Cerebellum (tissue), 4 donors: ENCODE measurements at places on chromosomes 7 and 10. TPM values are rescaled to one million over a fixed set of nuclear protein-coding genes. Genes with fewer than 3 reads are reported as not detected.

The CACNA2D1 gene
- 111 TPM for total RNA-seq

DNA sequence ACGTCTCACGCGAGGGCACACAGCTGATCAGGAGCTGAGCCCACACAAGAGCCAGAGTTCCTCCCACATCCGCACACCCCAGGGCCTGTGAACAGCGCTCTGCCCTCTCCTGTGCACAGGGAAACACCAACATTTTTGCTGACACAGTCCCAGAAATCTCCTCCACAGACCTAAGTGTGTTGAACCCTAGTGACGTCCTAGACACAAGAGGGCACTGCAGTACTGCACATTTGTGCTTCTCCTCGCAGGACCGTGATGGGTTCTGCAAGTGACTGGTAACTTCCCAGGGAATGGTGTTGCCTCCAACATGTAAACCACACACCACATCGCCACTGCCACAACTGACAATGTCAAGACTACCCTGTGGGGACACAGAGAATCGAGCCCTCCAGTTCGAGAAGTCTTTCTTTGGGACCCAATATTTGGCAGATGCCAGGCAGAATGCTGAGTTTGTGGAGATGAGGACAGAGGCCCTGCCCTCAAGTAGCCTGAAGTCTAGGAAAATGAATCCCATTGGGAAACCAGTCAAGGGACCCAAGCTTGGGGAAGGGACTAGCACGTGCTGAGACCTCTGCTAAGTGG, 170.3 kb downstream of the PAXIP1 start:
- peak; percentile 42 for DNase-seq

DNA sequence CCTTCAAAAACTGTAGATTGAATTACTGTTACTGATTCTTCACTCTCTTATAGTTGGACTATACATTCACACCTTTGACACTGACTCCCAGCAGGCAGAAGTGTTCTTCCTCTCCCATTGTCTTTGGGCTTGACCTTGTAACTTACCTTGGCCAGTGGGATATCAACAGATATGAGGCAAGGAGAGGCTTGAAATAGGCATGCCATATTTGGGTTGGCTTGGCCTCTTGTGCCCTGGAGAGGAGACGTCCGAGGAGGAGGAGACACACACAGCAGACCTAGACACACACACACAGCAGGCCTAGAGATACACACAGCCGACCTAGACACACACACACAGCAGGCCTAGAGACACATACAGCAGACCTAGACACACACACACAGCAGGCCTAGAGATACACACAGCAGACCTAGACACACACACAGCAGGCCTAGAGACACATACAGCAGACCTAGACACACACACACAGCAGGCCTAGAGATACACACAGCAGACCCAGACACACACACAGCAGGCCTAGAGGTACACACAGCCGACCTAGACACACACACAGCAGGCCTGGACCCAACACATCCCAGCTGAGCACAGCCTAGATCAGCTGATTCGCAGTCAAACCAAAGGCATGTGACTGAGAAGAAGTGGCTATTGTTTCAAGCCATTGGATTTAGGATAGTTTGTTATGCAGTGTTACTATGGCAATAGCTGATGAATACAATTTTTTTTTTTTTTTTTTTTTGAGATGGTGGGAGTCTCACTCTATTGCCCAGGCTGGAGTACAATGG, 12.5 kb upstream of the GNA12 start:
- no peak for DNase-seq

- no peak for DNase-seq
These were observed 68.0 kb downstream of the DNAJC1 start for GRCh38 chr10:21935439-21936023.

DNA sequence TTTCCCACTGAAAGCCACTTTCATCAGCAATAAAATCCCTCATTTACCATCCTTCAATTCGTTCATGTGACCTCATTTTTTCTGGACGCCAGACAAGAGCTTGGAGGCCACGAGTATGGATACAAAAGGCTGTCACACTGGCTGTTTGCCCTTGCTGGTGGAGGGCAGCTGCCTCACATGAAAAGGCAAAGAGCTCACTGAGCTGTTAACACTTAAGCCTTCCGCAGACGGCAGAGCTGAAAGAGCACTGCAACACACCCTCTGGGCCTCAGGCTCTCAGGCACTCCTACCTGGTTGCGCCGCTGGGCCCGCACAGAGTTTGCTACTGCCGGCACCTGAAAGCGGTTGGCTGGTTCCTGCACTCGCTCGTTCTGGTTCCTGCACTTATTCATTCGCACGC, 193.5 kb downstream of the CFTR start:
- peak; percentile 3 for DNase-seq

- no peak for DNase-seq
These were observed 59.1 kb upstream of the SMNDC1 start for GRCh38 chr10:110363572-110364411.

The EPHB6 gene
- 11.7 TPM for total RNA-seq

The ATOH7 gene
- total RNA-seq: 1.5 TPM

DNA sequence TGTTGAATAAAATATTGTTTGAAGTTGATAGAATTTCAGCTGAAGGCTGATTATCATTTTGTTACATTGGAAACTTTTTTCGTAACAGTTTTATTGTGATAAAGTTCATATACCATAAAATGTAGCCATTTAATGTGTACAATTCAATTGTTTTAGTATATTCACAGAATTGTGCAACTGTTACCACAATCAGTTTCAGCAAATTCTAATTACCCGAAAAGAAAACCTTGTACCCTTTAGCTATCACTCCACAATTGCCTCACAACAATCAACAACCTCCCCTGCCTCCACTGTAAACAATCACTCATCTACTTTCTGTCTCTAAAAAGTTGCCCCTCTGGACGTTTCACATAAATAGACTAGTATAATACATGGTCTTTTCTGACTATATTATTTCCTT, 179.7 kb upstream of the BET1 start:
- DNase-seq: no peak

The FAM25C gene
- total RNA-seq: not detected

The SEPTIN14 gene
- not detected for total RNA-seq

The DENND2A gene
- 31.7 TPM for total RNA-seq

DNA sequence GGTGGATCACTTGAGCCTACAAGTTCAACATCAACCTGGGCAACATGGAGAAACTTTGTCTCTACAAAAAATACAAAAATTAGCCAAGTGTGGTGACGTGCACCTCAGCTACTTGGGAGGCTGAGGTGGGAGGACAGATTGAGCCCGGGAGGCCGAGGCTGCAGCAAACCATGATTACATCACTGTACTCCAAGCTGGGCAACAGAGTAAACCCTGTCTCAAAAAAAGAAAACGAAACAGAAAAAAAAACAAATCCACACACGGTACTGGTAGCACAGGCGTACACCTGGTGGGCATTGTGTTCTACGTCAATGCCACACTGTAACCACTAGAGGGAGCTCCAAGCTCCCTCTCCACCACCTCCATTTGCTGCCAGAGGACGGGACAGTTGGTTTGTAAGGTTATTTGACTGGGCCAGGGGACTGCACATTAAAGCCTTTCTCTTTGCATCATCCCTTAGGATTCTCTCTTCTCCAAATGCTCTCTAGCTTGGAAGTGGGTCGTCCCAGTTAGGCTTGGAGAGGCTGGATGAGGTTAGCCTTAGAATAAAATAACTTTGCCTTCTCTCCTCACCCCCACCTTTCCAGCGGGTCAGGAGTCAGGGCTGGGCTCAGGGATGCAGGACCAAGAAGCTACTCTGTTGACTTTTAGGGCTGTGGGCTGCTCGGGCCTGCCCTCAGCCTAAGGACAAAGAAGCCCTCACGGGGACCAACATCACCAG, 130.8 kb downstream of the SORBS1 start:
- peak; percentile 84 for DNase-seq

GRCh38 chr7:711922-712380, 14.5 kb upstream of the DNAAF5 start:
- peak; percentile 49 for DNase-seq

DNA sequence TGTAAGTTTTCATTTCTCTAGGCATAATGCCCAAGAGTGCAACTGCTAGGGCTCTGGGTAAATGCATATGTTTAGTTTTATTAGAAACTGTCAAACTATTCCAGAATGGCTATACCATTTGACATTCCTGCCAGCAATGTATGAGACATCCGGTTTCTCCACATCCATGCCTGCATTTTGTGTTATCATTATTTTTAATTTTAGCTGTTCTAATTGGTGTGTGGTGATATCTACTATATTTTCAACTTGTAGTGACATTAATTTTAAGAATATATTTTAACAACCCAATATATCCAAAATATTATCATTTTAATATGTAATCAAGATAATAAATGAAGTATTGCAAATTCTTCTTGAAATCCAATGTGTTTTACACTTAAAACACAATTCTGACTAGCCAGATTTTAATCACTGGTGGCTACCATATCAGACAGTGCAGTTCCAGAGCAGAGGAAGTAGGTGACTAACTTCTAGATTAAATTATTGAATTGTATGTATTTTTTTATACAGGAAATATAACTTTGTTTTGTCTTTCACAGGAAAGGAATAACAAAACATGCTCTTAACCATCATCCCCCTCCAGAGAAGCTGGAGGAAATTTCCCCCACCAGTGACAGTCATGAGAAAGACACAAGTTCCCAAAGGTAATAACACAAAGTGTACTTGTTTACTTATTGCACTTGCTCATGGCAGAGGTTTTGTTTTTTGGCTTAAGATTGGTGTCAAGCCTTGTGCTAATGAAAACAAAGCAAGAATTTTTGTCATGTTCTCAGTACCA, 6.4 kb downstream of the FAM149B1 start:
- no peak for DNase-seq

The SPDYE2 gene
- total RNA-seq: not detected

GRCh38 chr7:148727501-148728278, 29.0 kb downstream of the CUL1 start:
- no peak for DNase-seq

GRCh38 chr10:24272374-24272773, 63.4 kb downstream of the KIAA1217 start:
- DNase-seq: no peak

GRCh38 chr10:66990143-66990830, 64.5 kb downstream of the LRRTM3 start:
- DNase-seq: no peak

The CALY gene
- 6.6 TPM for total RNA-seq

DNA sequence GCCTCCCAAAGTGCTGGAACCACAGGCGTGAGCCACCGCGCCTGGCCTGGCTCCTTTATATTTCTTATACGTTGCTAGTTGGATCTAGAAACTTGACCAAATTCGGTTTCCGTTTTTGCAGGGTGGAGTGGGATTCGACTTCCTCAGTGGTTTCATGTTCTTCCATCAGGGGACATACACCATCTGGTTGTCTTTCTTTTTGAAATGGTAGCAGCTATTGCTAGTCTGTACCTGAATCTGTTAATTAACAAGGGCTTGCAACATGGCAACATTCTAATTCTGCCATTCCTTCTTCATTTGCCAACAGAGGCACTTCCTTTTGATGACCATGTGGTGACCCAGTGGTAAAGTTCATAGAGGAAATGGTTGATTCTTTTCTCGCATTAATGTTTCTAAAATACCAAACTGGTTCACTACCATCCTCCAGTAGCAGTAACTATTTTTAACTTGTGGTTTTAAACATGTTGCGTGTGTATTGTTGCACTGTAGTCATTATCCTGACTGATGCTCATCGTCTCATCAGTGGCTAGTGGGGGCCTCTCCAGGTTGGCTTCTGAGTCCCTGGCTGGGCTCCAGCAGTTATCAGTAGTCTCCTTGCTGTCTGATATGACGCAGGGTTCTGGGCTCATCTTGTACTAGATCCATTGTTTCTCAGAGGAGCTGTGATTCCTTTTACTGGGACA, 159.2 kb downstream of the RGS10 start:
- no peak for DNase-seq

- no peak for DNase-seq
These were observed 21.0 kb downstream of the HIBADH start for GRCh38 chr7:27641581-27642230.

GRCh38 chr10:11546581-11546980, 64.9 kb downstream of the USP6NL start:
- no peak for DNase-seq

DNA sequence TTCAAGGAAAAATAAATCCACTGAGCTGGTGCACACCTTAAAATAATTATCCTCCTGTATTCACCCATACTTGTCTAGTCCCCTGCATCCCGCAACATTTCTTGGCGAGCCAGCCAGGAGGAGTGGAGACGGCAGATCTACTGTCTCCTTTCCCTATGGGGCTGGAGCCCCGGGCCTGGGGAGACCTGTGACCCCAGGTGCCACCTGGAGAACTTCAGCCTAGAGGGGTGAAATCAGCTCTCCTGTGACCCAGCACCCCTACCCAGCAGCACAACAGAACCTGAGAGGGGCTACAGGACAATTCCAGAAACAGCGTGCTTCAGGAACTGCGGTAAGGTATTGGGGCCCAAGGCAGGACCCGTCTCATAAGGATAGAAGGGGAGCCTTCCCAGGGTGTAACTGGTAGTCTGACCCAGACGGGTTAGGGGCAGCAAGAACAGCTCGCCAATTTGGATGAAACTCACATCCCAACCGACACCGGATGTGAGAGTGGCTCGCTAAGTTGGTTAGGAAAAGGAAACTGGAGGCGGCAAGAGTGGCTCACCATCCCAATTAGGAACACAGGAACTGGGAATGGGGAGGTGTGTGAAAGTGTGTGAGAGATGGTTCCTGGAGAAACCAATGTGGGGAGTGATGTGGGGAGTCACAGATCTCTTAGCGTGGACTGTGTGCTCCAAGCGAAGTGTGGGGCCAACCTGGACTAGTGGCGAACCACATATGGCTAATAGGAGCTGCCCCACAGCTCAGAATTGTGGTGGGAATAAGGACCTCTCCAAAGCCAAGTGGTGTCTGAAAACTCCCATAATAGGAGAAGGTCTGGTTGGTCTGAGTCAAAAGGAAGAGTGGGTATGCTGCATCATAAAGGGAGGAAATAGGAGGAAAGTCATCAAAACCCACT, 15.1 kb upstream of the DENND2A start:
- no peak for DNase-seq

- no peak for DNase-seq
These were observed 26.9 kb downstream of the RGS10 start for GRCh38 chr10:119515511-119516045.

- no peak for DNase-seq
These were observed 260.4 kb downstream of the SEMA3A start for GRCh38 chr7:83934118-83934734.

DNA sequence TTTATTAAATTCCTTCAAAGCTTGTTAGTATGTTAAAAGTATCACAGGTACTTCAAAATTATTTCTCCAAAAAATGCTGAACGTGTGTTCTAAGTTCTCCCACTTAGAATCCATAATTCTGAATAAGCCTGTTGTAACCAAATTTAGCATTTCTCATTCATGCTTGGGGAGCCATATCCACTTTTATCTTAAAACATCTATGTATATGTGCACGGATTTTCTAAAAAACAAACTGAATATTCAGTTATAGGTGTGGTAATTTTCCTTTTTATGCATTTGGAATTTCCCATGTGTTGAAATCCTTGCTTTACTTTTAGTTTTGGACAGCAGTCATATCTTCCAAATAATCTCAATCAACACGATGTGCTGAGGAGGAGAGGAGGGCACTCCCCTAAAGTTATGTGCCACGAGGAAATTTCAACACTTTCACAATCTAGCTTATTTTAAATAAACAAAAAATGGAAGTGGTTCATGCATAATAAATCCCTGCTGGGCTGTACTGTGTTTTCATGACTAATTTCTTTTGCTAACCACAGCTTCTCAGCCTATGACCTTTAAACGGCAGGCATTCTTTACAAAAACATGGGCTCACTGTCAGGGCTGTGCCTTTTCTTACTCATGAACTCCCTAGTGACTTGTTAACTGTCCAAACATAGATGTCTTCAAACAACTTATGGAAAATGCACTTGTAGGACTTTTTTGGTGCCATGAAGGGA, 380.3 kb upstream of the SEMA3C start:
- no peak for DNase-seq

GRCh38 chr7:20484356-20484755, 131.1 kb upstream of the ABCB5 start:
- no peak for DNase-seq

The NXPH1 gene
- total RNA-seq: 22.4 TPM

The GCC1 gene
- 10.4 TPM for total RNA-seq
